Stimulated activated CD8-positive, alpha-beta memory T cell treated with anti-CD3 and anti-CD28 coated beads, Interleukin-4, amount 100 ng/mL, for 1 hour (primary cell): ENCODE measurements at places on chromosomes 13 and 19.

DNA sequence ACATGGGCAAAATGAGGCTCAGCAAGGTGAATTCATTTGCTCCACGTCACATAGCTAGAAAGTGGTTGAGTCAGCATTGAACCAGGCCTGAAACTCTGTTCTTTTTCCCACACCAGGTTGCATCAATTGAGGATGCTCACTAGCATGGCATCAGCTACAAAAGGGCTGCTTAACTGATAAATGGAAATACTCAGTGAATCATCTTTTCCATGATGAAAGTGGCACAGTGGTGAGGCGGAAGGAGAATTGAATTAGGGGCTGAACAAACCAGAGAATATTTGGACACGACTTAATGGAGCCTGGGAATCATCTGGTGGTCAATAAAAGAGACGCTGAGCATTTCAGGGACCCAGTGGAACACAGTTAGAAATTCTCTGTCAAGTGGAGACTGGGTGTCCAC lies 320.1 kb upstream of the MAB21L1 start:
- DNase-seq, result no peak

DNA sequence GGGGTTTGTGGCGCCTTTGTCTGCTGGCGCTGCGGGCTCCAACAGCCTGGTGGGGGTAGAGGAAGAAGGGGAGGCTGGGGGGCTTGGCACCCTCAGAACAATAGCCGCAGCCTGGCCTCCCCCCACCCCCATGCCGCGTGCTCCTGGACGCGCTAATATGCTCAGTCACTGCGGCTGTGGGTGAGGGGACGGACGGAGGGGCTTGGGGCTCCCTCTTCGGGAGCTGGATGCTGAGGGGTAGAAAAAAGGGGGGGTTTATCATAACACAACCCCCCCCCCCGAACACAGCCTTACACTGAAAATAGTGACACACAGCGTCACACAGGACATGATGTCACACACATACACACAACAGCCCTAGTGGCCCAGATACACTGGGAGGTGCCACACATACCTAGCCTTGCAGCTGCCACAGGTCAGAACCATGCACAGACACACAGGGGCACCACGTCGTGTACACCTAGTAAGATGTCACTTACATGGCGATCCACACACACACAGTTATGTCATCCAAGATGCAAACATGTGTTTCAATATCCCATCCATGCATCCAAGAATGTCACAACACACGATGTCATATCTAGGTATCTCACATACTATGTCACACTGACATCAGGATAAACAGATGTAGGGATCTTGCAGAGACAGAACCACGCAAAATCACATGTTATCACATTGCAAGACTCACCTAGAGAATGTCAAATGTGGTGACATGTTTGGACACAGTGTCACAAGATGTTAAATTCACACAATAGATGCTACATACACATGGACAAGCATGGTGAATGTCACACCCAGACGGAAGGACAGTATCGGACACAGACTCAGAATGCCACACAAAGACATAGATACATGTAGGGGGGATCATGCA lies 806 bp downstream of the MAST1 start:
- DNase-seq, result no peak

DNA sequence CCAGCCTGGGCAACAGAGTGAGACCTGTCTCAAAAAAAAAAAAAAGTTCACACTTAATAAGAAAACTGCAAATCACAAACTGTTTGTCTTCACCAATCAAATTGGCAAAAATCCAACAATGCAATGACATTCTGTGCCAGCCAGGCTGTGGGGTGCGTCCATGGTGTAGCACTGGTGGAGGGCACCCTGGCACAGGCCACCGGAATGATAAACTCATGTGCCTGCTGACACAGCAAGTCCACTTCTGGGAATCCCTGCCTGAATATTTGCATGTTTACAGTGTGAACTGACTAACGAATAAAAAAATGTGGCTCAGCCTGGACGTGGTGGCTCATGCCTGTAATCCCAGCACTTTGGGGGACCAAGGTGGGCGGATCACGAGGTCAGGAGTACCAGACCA lies 1.6 kb upstream of the LRRC25 start:
- DNase-seq, result no peak

DNA sequence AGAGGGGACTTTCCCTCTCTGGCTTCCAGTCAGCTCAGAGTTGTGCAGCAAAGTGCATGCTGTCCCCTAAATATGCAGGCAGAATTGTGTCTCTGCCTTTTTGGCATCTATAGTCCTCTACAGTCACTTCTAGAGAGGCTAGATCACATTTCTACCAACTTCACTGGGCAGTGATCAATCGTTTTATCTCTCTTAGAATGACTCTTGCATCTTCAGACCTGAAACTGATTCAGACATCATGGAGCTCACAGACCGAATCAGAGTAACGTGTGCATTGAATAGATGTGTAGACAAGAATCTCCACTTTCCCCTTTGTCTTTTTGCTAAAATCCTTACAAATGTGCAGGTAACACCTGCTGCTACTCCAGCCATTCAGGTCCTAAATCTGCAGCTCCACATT lies 6.2 kb downstream of the ZNF253 start:
- no peak for DNase-seq

GRCh38 chr13:38819053-38819452 lies 132.2 kb downstream of the FREM2 start:
- no peak for DNase-seq

DNA sequence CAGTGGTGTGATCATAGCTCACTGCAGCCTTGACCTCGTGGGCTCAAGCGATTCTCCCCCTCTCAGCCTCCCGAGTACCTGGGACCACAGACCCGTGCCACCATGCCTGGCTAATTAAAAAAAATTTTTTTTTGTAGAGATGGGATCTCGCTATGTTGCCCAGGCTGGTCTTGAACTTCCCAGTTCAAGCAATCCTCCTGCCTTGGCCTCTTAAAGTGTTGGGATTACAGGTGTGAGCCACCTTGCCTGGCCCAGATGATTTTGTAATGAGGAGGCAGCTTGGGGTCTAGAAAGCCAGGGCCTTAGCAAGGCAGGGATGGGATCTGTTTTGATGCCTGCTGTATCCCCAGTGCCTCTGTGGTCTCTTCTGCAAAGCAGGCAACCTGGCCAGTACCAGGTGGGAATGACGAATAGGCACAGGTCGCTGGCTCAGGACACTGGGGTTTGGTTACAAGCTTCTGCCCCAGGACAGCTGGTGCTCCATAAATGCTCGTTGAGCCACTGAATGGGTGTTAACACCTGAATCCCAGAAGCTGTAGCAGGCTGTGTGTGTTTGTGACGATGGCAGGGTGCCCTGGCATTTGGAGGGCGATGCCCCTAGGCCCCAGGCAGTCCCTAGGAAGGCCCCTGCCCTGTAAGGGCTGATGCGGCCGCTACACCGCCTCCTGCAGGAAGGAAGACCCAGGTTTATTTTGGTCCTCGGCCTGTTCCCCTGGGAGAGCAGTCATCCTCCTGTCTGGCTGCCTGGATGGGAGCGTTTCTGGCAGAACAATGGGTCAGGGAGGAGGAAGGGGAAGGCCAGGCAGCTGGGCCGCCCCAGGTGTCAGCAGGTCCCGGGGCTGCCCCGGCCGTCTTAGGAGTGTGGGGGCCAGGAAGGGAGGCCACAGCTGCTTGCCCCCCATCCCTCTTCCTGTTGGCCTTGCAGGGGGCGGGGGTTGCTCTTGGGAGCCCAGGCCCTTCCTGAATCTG lies 8.6 kb downstream of the TNFAIP8L1 start:
- DNase-seq, result no peak

DNA sequence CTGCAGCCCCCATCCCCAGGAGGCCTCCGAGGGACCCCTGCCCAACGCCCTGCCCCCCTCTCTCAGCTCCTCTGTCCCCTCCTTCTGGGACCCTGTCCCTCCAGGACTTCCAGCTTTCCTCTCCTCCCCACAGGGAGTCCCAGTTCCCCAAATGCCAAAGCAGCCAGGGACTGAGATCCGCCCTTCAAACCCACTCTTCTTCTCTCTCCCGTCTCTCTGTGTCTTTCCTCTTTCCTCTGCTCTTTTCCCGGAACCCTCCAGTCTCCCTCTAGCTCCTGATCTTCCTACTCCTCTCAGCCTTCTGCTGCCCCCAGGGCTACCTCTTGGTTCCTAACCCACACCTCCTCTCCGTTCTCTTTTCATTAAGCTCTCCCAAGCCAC lies 377 bp downstream of the CA11 start:
- no peak for DNase-seq

- no peak for DNase-seq
Observed at GRCh38 chr19:34126966-34127365, 45.3 kb upstream of the LSM14A start.

- no peak for DNase-seq
Observed at GRCh38 chr19:1411255-1412191, 4.1 kb downstream of the DAZAP1 start.

DNA sequence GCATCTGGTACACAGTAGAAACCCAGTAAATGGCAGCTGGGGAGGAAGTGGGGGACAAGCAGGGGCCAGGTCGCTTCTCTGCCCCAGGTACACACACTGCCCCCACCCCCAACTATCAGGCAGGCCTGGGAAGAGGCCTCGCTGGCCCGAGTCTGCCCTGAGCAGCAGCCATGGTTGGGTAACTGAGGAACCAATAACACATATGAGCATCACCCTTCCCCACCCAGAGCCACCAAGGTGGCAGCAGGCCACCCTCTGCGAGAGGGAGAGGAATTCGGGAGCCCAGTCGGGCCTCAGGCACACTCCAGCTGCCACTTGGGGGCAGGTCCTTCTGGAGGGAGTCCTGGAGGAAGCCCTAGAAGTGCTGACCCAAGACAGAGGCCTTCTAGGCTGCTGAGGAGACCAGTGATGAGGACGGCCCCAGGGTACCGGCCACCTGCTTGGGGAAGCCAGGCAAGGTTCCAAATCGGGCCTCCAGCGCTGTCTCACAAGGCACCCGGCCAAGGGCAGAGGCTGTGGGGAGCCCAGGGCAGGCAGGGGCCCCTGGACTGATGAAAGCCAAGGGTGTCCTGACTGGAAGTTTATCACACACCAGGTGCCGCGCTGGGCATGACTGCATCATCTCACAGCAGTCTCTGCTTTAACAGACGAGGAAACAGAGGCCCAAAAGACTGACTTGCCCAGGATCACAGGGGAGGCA lies 14.0 kb upstream of the KPTN start:
- no peak for DNase-seq

DNA sequence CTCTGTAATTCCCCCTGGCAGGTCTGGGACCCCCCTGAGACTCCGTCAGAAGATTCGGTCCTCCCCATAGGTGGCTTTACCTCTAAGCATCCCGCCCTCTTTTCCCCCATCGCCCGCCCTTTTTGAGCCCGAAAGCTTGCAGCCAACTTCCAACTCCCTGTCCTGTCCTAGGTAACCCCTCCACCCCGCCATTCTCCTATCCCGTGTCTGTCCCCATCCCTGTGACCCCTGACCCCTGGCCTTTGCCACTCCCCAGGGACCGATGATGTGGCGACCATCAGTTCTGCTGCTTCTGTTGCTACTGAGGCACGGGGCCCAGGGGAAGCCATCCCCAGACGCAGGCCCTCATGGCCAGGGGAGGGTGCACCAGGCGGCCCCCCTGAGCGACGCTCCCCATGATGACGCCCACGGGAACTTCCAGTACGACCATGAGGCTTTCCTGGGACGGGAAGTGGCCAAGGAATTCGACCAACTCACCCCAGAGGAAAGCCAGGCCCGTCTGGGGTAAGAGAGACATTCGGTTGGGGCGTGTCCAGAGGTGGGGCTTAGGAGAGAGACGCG lies 488 bp downstream of the RCN3 start:
- DNase-seq, result no peak

- no peak for DNase-seq
Observed at GRCh38 chr19:14198384-14199376, 7.3 kb downstream of the ADGRL1 start.

DNA sequence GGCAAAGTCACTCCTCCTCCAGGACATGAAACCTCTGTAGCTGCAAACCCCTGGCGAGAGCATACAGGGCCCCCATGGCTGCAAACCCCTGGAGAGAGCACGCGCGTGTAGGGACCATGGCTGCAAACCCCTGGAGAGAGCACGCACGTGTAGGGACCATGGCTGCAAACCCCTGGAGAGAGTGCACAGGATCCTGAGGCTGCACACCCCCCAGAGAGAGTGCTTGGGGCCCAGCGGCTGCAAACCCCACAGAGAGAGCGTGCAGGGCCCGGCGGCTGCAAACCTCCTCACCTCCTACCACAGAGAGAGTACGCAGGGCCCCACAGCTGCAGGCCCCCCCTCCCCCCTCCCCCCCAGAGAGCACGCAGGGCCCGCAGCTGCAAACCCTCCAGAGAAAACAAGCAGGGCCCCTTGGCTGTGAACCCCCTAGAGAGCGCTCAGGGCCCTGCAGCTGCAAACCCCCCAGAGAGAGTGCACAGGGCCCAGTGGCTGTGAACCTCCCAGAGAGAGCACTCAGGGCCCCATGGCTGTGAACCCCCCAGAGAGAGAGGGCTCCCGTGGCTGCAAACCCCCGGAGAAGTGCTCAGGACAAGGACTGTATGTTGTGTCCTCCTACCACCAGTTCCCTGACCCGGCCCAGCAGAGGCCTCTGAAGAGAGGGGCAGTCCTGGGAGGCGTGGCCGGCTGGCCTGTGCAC lies 7.3 kb downstream of the ADPRHL1 start:
- no peak for DNase-seq

GRCh38 chr13:47397739-47398138 lies 500.9 kb upstream of the HTR2A start:
- DNase-seq, result no peak

- DNase-seq, result no peak
Observed at GRCh38 chr13:93235258-93236015, 8.8 kb downstream of the GPC6 start.

DNA sequence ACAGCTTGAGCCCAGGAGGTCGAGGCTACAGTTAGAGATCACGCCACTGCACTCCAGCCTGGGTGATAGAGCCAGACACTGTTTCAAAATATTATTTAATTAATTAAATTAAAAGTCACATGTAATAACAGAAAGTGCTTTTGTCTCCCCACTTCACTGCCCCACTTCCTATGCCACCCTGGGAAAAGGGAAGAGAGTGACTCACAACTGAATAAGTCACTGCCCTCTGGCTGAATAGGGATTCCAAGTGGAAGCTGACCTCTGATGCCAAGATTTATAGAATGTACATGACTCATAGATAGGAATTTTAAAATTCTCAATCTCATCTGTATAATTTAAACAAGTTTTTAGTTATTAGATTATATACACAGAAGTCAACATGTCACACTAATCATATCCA lies 22.2 kb upstream of the ERVV-1 start:
- DNase-seq, result no peak

- no peak for DNase-seq
Observed at GRCh38 chr13:87122551-87122950, 548.6 kb upstream of the SLITRK5 start.

DNA sequence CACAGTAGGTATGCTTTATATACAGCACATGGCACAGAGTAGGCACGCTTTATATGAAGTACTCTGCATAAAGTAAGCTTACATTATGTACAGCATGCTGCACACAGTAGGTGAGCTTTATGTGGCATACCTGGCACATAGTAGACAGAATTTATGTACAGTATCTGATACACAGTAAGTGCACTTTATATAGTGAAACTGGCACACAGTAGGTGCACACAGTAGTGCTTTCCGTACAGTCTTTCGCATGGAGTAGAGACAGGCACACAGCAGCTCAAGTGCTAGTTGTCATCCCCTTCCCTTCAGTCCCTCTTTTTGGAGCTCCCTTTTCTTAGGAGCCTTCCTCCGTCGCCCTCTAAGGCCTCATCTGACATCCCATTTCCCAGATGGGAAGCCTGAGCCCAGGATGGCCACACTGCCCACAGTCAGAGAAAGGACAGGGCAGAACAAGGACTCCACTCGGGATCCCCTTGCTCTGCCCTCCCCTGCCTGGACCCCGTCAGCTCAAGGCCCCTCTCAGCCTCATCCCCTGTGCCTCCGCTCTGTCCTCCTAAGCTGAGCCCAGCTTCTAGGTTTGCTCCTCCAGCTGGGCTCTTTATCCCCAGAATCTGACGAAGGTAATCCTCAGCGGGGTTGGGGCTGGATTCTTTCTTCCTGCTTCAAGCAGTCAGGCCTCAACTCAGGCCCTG lies 852 bp upstream of the CYP4F12 start:
- DNase-seq, result no peak
